Activated T-helper 1 cell treated with Interleukin-2 at 50 U/mL for 16 hours (primary cell): ENCODE measurements at places on chromosomes 1 and 21.

DNA sequence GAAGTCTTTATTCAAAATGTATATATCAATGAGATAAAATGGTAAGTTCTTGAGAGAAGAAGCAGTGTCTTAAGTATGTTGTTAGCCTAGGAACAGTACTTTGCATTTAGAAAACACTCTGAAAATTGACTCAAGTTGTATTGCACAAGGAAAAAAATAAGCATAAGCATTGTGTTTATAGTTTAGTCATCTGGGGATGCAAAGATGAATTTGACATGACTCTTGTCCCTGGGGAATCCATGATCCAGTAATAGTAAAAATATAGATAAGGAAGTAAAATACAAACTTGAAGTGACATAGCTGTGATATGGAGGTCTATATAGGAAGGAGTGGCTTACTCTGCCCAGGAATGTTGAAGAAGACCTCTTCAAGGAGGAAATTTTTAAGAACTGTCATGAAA is 185.0 kb upstream of the PTBP2 start:
- DNase-seq: no peak

DNA sequence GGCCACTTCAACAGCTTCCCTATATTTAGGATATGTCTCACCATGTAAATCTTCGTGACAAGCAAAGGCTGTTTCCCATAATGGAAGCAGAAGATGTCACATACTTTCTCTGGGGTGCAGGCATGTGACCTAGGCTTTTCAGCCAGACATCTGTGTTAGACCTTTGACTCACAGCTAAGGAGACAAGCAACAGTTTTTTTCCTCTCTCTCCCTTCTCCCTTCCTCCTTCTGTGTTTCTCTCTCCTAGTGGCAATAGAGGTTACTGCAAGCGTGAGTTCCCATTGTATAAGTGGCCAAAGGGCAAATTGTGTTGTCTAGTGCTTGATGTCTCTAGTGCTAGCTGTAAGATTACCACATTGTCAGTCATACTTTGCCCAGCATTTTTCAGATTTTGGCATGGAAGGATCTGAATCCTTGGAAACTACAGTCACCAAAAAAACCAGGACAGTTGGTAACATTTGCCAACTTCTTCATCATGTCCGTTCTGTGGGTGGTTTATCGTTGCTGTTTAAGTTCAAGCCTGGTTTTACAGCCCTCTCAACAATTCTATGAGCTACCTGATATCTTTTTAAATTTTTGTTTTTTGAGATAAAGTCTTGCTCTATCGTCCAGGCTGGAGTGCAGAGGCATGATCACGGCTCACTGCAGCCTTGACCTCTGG is 44.4 kb upstream of the RABGAP1L start:
- no peak for DNase-seq

DNA sequence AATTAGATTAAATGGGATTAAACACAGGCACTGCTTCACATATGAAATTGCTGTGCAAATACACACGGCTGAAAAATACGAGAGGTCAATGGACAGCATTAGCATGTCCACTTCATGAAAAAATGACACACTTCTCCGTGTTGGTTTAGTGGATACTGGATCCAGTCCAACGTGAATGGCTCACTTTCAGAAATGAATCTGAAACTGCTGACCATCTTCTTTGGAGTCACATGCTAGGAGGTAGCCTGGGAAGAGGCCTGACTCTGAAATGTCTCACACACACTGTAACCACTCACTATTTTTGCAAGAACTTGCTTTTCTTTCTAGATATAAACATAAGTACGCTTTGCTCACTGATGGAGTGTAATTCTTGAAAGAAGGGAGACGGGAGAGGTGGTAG is 127.3 kb downstream of the HLCS start:
- no peak for DNase-seq

GRCh38 chr1:214557952-214558735 is 6.7 kb upstream of the PTPN14 start:
- DNase-seq: no peak

DNA sequence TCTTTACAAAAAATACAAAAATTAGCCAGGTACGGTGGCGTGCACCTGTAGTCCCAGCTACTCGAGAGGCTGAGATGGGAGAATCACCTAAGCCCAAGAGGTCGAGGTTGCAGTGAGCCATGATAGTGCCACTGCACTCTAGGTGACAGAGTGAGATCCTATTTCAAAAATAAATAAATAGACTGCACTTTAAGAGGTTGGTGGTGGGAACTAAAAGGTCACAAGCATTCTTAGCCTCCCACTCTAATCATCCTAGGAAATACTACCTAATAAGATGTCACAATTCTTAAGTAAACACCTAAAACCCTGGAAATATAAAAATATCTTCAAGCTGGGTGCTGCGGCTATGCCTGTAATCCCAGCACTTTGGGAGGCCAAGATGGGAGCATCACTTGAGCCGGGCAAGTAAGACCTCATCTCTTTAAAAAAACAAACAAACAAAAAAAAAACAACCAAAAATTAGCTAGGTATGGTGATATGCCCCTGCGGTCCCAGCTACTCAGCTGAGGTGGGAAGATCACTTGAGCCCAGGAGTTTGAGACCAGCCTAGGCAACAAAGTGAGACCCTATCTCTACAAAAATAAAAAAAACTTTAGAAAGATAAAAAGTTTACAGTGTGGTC is 4.1 kb downstream of the DCAF8 start:
- no peak for DNase-seq

DNA sequence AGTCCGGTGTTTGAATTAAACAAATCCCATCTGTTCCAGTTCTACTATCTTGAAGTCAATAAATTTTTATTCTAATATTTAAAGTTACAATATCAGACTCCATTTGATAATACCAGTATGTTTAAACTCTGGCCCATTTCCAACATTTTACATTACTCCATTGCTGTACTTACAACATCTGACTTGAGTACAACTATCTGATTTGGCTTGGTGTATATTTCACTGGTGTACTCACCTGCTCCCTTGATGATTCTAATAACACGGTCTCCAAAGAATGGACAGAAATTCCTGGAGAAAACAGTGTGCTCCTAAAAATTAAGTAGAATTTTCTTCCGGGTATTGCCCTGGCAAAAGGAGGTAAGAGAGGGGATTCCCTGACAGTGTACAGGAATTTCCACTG is 680.5 kb upstream of the ADAMTS5 start:
- no peak for DNase-seq

DNA sequence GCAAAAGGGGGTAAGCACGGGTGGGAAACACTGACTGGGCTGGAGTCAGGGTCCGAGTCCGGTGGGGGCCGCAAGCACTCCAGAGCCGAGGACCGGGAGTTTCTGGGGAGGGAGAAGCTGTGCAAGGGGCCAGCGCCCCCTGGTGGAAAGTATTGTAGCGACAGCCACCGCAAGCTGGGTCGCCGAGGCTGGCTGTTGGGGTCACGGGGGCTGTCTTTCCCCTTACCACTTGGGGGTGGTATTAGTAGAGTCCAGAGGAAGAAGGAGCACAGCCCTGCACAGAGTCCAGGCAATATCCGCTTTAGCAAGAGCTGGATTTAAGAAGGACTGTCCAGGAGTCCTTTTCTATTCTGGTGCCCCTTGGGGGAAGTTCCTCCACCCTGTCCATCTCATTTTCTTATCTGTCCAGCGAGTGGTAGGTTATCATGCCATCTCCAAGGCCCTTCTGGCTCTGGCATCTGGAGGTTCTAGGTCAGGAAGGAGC is 17.9 kb upstream of the ETV3 start:
- DNase-seq: peak; percentile 64

- DNase-seq: no peak
Measured at GRCh38 chr1:191498318-191498717, 659.9 kb upstream of the RGS18 start.

GRCh38 chr21:25639551-25640201 is 618 bp downstream of the JAM2 start:
- DNase-seq: no peak
